Myocyte (in vitro differentiated cells): ENCODE measurements at places on chromosomes 1 and 21. TPM values are rescaled to one million over a fixed set of nuclear protein-coding genes. Genes with fewer than 3 reads are reported as not detected.

DNA sequence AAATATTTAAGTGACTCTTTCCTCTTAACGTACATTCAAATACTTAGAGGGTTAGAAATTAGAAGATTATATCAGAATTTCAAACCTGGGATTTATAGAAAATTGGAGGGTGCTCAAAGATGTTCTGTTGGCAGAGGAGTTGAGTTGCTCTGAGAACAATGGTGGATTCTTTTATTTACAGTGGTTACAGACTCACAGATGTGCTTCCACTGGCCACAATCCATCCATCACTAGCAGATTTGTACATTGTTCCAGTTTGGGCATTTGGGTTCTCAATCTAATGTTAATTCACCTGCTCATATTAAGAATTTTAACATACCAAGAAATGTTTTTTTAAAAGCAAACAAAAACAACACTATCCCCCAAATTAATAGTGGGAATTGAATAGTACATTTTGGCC, 23.5 kb downstream of the DNAJC6 start:
- no peak for DNase-seq

DNA sequence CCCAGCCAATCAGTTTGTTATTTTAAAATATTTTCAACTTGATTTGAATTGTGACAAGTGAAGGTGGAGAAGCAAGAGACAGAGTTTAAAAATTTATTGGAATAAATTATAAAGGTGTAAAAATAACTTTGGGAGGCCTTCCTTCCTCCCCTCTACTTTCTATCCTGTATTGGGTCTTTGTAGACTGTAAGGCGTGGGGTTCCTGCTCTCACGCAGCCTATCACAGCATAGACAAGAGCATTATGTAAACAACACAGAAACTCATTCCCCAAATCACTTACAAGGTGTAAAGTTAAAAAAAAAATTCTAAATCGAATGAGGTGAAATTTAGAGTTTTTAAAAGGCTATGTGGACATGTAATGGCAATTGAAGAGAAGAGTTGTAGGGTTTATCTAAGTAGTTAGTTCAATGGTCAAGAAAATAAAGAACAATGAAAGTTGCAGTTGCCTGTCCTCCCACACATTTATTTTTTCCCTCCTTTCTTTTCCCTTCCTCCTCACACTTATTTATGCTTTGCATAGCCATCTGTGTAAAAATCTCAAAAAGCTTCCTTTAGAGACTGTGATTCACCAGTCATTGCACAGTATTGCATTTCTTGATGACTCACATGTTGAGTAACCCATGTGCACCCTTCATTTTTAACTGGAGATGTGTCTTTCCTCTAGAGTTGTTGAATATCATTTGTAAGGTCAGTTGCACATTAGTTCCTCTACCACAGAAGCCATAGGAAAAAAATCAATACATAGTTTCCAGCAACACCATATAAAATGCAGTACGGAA, 242.2 kb downstream of the PTPRC start:
- DNase-seq: peak; percentile 80

GRCh38 chr1:39113109-39113743, 87.1 kb downstream of the NDUFS5 start:
- no peak for DNase-seq

- DNase-seq: no peak
Measured at GRCh38 chr1:46577671-46578070, 26.2 kb upstream of the KNCN start.

DNA sequence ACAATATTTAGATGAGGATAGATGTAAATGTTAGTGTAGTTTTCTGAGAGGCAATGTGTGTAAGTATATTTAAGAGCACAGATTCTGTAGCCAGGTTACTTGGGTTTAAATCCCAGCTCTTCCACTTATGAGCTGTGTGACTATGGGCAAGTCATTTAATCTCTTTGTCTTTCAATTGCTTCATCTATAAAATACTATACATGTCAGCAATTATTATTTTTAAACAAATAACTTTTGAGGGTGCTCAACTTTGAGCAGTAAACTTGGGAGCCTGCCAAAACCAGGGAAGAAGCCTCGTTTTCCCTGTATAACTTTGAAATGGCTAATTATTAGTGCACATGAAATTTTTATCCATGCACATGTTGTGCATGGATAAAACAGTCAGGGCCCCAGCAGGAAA, 222.8 kb downstream of the FOXD2 start:
- DNase-seq: no peak

GRCh38 chr21:45747802-45748445, 104.4 kb downstream of the PCBP3 start:
- DNase-seq: peak; percentile 90

GRCh38 chr1:19613171-19613703, 30.9 kb upstream of the NBL1 start:
- DNase-seq: no peak

The IVL gene
- total RNA-seq: not detected in 2 replicates

DNA sequence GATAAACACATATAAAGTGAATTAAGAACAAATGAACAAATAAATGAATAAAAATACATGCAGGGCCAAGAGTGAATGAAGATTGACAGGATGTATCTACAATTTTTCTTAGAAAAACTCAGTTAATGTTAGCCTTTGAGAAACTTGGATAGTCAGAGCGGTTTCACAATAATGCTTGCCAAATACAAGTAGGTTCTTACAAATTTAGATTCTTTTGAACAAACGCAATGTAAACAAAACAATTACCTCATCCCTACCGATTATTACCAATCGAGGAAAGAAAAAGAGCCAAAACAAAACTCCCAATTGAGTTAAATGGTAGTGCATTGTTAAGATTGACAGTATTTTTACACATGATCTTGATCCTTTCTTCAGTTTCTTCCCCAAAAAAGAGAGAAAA, 176.9 kb upstream of the DEPDC1 start:
- DNase-seq: no peak

DNA sequence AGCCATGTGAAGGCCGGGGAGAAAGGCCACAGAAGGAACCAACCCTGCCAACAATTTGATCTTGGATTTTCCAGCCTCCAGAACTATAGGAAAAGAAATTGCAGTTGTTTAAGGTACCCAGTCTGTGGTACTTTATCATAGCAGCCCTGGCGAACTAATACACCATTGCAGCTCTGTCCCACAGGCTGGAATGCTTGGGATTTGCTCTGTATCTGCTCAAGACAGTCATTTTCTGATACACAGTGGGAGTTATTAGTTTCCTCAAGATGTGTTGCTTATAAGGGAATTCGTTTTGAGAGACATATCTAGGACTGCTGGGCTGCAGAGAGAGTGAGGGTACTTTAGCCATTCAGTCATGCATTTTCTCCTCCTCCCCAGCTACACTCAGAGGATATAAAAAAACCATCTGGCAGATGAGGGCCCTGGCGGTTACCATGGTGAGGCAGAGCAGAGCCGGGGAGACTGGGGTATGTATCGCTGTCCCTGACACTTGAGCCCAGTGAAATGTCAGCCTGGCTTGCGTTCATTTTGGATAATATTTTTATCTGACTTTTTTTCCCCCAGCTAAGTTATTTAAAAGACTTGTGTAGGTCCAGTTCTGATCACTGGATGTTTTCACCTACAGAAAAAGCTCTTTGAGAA, 104.6 kb downstream of the DIRAS3 start:
- peak; percentile 46 for DNase-seq

DNA sequence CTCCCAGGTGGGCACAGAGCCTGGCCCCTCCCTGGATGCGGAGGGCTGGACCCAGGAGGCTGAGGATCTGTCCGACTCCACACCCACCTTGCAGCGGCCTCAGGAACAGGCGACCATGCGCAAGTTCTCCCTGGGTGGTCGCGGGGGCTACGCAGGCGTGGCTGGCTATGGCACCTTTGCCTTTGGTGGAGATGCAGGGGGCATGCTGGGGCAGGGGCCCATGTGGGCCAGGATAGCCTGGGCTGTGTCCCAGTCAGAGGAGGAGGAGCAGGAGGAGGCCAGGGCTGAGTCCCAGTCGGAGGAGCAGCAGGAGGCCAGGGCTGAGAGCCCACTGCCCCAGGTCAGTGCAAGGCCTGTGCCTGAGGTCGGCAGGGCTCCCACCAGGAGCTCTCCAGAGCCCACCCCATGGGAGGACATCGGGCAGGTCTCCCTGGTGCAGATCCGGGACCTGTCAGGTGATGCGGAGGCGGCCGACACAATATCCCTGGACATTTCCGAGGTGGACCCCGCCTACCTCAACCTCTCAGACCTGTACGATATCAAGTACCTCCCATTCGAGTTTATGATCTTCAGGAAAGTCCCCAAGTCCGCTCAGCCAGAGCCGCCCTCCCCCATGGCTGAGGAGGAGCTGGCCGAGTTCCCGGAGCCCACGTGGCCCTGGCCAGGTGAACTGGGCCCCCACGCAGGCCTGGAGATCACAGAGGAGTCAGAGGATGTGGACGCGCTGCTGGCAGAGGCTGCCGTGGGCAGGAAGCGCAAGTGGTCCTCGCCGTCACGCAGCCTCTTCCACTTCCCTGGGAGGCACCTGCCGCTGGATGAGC, 34.2 kb downstream of the TRIM11 start:
- no peak for DNase-seq

DNA sequence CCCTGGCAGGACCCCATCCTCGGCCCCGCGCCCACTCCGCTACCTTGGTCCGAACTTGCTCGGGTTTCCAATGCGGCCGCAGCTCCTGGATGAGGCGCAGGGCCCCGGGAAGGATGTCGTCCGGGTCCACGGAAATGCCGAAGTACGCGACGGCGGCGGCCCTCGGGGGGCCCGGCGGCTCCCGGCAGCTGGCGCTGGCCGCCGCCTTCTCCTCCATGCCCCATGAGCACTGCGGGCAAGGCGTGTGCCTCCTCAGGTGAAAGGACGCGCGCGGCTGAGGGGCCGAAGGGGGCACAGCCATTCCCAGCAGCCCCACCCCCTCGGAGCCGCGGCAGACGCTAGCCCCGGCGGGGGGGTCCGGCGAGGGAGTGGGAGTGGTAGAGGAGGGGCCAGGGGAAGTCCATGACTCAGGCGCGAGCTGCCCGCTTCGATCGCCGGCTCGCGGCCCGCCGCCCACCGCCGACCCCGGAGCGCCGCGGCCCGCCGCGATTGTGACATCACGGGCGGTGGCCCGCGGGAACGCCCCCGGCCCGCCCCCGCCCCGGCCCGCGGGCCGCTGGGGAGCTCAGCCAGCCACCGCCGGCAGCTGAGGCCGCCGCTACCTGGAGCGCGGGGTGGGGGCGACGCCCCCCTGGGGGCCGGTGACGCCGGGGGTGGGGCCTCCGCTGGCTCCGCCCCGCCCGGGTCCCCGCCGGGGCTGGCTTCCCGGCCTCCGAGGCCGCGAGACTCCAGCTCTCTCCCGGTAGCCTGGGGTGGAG, at the start of gene ETNK2:
TSS of gene ETNK2 (minus strand) at position 493 of the 758 bp plus-strand sequence. CDS start at position 301, 192 bp downstream.
- DNase-seq: peak; percentile 16

The ELAVL4 gene
- total RNA-seq: not detected in 2 replicates

GRCh38 chr1:223123011-223123610, 19.9 kb downstream of the TLR5 start:
- DNase-seq: peak; percentile 31

- peak; percentile 69 for DNase-seq
Measured at GRCh38 chr1:170114906-170115305, 30.9 kb upstream of the NTMT2 start.

GRCh38 chr1:179287946-179288345, 5.7 kb upstream of the SOAT1 start:
- no peak for DNase-seq

The PLXNA2 gene
- total RNA-seq: 8.6 TPM in 2 replicates

GRCh38 chr1:156438278-156438987, 62.1 kb downstream of the MEF2D start:
- no peak for DNase-seq

DNA sequence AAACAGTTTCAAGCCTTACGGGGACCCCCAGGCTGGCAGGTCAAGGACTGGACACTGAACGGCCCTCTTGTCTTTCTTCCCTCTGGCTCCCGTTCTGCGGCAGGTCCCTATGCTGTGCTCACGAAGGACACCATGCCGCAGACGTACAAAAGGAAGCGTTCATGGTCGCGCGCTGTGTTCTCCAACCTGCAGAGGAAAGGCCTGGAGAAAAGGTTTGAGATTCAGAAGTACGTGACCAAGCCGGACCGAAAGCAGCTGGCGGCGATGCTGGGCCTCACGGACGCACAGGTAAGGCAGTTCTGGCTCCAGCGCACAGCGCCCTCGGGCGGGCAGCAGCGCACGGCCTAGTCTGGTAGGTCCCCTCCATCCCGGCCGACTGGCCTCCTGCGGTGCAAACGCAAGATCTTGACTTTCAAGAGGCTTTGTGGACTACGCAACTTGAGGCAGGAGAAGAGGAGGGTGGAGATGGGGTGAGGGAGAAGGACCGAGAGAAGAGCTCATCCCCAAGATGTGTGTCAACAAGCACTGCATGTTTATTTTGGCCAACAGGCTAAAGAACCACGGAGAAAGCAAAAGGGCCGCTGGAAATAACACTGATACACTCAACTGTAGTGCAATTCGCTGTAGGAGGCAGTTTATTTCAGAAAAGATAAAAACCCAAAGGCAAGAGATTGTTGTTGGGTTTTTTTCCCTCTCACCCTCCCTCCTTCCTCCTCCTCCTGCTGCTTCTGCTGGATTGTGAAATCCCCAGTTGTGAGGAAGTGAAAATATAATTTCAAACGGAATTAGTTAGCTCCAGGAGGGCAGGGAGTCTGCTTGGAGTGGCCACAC, 3.0 kb downstream of the HLX start:
- DNase-seq: no peak

- DNase-seq: no peak
Measured at GRCh38 chr21:33238565-33239255, 9.0 kb downstream of the IFNAR2 start.

GRCh38 chr1:111814642-111815041, 58.9 kb downstream of the DDX20 start:
- no peak for DNase-seq

The HAPLN2 gene
- total RNA-seq: not detected in 2 replicates

- peak; percentile 6 for DNase-seq
Measured at GRCh38 chr21:21085206-21085605, 87.0 kb downstream of the NCAM2 start.

The ERVH48-1 gene
- total RNA-seq: not detected in 2 replicates

GRCh38 chr1:234585330-234586055, 24.5 kb downstream of the IRF2BP2 start:
- DNase-seq: peak; percentile 80

The AADACL3 gene
- total RNA-seq: not detected in 2 replicates

DNA sequence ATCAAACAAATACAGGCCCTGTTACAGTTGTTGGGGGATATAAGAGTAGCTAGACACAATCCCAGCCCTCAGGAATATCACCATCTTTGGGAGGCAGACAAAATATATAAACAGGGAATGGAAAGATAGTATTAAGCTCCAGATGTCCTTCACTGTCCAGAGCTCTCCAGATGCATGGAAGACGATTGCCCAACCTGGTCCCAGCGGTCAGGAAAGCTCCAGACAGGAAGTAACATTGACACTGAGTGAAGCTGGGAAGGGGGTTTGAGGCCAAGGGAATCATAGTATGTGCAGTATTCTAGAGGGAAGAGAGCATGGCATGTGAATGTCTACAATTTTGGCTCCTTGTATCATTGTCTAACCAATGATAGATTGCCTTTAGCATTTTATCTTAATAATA, 173.9 kb upstream of the HOOK1 start:
- no peak for DNase-seq
